ENCODE measurements at places on chromosomes 4 and X.

DNA sequence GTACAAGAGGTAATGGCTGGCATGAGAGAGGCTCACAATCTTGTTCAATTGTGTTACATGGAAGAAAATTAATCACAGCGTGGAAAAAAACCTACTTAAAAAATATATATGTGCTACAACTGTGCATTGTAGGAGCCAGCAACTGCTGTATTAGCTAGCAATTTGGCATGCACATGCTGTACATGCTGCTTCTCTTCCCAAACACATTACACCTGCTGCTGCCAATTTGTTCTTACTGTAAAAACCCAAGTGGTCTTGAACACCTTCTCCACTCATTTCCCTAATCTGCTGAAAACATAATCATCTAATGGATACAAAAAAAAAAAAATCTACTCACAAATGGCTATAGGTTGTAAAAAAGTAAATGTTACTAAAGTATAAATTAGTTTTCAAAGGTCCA is 264.2 kb downstream of the INPP4B start:
- no peak for DNase-seq

DNA sequence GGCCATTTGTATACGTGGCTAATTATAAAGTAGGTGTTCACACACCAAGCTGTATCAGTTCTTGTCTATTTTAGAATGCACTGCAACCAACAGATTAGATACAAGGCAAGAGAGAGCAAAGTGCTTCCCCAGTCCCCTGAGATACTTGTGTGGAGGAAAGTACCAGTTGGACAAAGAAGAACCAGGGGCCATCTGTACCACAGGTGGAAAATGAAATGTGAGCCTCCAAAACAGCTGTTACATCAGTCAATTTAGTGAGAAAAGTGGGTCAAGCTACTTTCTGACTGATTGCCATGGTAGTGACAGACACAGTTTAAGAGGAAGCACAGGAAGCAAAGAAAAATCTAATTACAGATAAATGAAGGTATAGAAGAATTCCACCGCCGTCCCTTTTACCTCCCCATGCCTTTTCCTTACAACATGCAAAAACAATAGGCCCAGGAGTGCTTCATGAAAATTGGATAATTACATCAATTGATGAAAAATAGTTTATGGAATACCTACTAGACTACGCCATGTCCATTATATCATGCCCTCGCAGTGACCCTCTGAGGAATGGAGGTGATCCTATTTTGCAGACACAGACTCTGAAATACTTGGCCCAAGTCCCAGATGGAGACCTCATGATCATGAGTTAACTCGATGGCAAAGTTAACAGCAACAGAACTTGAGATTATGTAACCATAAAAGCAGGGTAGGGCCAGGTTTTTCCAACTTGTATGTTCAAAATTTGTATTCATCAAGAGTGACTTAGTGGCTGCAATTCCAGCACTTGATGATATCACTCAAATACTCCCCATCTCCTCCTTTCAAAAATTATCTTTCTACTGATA is 15.8 kb downstream of the SMPX start:
- no peak for DNase-seq

- DNase-seq, result no peak
Measured at GRCh38 chr4:8303485-8304281, 34.1 kb downstream of the HTRA3 start.

DNA sequence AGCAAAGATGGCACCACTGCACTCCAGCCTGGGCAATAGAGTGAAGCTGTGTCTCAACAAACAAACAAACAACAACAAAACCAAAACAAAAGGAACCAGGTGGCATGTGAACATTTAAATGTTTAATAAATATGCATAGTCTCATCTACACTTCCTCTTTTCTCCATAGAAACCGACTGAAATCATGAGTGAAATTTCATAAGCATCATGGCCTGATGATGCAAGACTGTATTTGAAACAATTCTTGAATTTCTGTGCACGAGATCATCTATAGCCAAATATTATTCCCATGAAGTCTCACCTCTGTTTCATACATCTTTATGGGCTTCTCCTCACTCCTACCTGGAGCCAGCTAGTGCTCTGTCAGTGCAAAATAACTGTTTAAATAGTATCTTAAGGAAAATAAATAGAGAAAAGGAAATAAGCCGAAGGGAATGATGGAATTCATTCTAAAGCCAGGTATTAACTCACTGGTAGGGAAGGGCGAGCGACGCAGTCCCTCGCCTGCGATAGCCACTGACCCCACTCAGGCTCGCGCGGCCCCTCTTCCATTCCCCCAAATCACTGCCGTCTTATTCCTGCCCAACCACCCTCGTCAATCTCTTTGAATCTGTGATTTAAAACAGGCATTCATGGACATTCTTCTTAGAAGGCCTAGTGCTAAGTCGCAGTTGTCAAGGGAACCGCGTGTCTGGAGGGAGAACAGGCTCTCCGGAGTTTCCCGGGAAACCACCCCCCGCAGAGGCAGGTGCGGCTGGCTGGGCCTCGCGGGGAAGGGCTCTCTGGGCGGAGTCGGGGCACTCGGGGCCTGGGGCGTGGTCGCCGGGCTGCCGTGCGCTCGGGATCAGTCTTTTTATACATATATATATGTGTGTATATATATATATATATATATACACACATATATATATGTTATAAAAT is 52.4 kb upstream of the TRIM2 start:
- DNase-seq, result peak; percentile 86

- no peak for DNase-seq
Measured at GRCh38 chr4:149645790-149646189, 169.9 kb downstream of the IQCM start.

GRCh38 chr4:169270810-169271691 is at the start of gene SH3RF1:
Gene SH3RF1 (minus strand): TSS chr4:169270956. CDS start chr4:169269212, 1,744 bp downstream.
- peak; percentile 89 for DNase-seq

DNA sequence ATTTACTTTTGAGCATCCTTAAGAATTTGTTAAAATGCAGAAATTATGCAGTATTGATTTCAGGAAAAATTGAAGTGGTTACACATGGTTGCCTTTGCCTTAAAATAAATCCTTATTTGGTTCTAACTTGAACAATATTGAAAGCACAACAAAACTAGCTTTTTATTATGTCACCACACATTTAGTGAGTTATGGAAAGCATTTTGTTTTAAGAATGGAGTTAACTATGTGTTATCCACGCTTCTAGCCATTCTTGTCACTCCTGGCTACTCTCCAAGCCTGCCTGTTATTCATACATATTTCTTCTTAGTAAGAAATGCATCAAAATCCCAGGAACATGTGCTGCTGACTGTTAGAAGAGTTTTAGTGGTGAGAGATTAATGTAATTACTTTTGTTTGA is 73.9 kb downstream of the FAT4 start:
- DNase-seq, result no peak

GRCh38 chrX:45619290-45619689 is 418.6 kb upstream of the DIPK2B start:
- no peak for DNase-seq

DNA sequence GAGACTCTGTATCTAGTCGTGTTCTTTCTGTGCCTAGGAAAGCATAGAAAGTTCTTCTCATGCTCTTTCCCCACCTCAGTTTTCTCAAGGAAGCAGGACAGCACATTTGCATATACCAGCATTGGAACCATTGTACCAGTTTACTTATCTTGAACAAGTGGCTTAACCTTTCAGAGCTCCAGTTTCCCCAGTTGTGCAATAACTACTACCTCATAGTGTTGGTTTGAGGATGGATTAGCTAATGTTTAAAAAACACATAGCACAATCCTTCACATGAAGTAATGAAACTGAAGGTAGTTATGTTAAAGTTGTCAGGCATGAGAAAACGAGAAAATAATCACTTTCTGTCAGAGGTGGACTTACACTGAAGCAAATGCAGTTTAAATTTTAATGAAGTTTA is 92.2 kb upstream of the H2AZ1 start:
- no peak for DNase-seq

DNA sequence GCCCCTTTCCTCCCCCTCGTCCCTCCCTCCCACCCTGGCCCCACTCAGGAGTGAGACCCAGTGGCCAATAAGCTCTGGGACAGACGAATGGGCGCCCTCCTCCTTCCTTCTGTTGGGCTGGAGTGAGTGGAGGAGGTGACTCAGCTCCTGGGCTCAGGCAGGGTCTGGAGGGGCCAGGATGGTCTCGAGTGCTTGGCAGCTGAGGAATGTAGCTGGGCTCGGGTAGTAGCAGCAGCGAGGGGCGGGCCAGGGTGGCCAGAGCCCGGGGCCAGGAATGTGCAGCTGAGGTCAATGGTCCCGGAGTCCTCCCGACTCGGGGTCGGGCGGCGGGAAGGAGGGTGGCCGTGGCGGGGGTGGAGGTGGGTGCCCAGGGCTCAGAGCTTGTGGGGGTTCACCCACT is 15.0 kb downstream of the G6PD start:
- DNase-seq, result no peak

DNA sequence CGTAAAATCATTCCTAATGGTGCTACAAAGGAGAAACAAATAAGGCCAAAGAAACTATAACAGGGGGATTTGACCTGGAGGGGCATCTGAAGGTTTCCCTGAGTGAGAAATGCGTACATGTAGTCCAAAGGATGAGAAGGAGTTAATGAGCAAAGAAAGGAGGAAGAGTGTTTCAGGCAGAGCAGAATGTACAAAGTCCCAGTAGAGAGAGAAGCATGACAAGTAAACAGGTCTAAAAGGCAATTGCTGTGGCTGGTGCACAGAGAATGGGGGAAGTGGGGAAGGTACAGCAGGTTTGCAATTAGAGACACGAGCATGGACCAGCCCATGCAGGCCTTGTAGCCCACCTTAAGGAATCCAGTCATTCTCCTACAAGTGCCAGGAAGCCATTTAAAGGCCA is 145.5 kb downstream of the TSPAN5 start:
- no peak for DNase-seq

- DNase-seq, result peak; percentile 65
Measured at GRCh38 chr4:150244600-150244999, 166.4 kb downstream of the DCLK2 start.

GRCh38 chrX:155998116-155998515 is 620 bp downstream of the IL9R start:
- DNase-seq, result no peak

GRCh38 chr4:567457-568350 is 8.4 kb downstream of the TMEM271 start:
- no peak for DNase-seq

- DNase-seq, result no peak
Measured at GRCh38 chr4:569958-570667, 6.0 kb downstream of the TMEM271 start.

GRCh38 chrX:8604131-8604530 is 127.8 kb downstream of the ANOS1 start:
- no peak for DNase-seq

DNA sequence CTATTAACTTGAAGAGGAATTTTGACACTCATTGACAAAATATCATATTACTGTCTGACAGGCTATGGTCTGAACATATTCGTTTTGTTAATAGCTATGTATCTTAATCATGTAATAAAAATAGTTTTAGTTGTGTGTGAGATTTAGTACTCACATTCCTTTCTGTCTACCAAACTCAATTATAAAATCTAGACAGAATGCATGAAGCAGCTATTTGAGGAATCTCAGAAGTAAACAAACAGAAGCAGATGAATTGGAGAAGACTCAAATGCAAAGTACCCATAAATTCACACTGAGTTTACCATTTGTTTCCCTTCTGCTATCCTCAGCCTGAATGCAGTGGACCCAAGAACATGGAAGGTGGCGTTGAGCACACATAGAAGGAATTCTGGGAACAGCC is 841.6 kb upstream of the AADAT start:
- peak; percentile 9 for DNase-seq

DNA sequence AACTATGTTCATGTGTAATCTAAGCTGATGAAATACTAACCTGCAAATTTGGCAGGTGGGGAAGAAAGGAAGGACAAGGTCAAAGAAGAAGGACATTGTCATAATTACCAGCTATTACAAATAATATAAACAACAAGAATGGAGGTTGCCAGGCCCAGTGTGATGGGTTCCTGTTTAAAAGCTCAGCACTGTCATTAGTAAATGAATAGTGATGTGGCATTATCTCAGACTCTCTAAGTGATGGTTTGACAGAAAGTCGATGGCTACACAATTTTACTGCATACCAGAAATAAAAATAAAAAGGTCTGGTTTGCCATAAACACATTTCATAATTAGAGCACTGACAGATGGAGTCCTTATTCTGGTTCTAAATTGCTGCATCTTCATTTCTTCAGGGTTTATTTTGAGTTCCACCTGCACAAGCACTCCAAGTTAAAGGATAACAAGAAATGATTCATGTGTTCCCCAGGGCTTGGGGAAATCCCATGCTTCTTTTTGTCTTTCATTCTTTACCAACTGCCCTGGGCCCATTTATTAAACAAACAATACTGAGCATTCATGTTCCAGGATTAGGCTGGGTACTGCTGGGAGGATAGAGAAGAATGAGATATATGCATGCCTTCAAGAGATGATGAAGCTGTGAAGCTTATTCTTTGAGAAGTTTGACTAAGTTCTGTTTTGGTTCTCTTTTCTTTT is 367.8 kb upstream of the RASGEF1B start:
- no peak for DNase-seq

DNA sequence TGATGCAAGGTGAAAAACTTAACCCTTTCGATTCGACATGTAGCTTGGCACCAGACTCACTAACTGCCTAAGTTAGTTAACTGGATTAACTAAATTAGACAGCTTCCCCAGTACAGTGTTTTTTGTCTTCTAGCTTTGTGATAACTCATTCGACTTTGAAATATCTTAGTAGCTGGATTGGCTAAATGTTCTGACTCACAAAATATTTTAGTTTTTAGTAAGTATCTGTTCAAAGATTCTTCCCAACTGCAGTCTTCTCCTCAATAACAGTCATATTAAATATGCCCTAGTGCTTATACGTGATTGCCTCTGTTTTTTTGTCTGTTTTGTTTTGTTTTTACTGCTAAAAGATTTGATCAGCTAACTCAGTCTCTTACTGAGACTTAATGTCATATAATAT is 102.9 kb downstream of the KCNIP4 start:
- DNase-seq, result no peak

- DNase-seq, result no peak
Measured at GRCh38 chr4:137794764-137795254, 262.5 kb upstream of the PCDH18 start.

- DNase-seq, result no peak
Measured at GRCh38 chr4:72768364-72768763, 199.3 kb upstream of the ADAMTS3 start.

- no peak for DNase-seq
Measured at GRCh38 chrX:2263203-2263602, 237.6 kb downstream of the DHRSX start.

GRCh38 chrX:115367951-115368350 is 78.4 kb downstream of the LUZP4 start:
- DNase-seq, result no peak

DNA sequence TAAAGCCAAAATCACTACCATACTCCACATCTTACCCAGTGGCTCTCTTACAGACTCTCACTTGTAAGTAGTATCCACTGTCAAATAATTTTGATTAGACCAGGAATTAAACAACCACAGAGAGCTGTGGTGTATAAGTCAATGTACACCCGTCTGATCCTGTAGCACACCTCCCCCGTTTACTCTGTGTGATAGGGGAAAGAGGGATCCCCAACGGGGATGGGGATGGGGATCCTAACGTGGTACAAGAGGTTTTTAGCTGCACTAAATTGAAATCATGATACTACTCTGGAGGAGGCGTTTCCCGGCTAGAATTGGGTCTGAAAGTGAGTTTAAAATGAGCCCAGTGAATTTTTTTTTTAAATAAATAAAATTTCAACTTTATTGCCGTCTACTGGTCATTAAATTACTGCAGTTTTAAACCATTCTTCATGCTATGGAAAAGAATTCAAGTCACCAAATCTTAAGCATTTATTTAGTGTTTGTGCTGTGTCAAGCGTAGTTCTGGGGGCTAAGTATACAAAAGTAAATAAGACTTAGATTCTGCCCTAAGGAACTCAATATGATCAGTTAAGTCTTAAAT is 76.6 kb downstream of the INTS12 start:
- DNase-seq, result no peak

Measured in renal pelvis (tissue), 12 donors.